ENCODE measurements at places on chromosomes 3 and 15.
A peak's percentile ranks its signal among the peaks of the same experiment; 100 is the strongest.

DNA sequence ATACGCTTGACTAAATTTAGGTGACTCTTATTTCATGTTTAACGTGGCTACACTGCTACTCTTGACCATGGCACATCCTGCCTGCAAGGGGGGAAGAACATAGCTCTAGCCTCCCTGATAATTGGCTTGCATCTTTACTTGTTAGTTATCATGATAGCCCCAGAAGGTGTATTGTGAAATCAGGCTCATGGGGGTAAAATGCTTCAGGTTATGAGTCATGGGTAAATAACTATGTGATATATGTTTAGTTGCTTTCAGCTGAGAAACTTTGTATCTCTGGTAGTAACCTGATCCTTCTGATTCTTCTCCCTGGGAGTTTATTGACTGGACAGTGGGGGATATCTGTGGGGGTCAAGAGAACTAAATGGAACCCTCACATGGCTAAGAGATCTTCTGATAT, 660.8 kb upstream of the UBE2E2 start:
- no peak for DNase-seq

DNA sequence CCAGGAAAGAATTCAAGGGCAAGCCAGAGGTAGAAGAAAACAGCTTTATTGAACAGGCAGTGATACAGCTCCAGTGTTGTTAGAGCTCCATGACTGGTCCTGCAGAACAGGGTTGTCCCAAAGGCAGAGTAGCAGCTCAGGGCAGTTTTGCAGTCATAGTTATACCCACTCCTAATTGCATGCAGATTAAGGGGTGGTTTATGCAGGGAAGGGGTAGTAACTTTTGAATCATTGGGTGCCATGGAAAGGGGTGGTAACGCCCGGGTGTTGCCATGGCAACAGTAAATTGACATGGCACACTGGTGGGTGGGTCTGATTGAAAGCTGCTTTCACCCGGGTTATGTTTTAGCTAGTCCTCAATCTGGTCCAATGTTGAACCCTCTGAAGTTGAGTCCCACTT, 9.7 kb upstream of the RAB6B start:
- DNase-seq, result no peak

GRCh38 chr3:34155666-34156065, 357.2 kb downstream of the PDCD6IP start:
- no peak for DNase-seq

DNA sequence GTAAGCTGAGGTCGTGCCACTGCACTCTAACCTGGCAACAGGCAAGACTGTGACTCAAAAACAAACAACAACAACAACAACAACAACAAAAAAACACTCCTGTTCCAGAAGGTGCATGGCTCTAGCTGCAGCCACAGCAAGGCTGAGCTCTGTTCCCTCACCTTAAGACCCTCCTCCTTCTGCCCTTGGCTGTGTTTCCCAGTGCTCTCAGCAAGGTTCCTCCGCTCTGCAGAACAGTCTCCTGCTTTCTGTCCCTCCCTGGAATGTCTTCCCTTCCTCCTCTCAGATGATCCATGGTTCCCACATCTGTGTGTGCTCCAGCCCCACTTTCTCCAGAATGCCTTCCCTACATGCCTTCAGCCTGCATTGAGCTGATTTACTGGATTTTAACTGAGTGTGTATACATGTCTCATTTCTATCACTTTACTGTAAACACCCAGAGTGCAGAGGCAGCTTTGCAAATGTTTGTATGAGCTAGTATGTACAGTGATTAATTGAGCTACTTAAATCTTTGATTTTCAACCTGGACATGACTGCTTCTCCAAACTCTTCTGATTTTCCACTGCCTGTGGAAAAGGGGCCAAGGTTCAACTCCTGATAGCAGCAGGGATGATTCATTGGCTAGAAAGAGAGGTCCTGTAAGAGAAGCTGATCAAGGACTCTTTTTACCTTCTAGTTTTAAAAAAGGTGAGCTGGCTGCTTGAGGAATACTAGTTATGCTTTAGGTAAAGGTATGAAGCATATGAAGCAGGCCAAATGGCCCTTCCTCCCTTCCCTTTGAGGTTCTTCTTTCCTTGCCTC, 14.7 kb downstream of the ANKUB1 start:
- no peak for DNase-seq

- DNase-seq, result no peak
These were observed at the start of gene CIDEC for GRCh38 chr3:9879830-9880549. CIDEC (minus strand) TSS chr3:9880253; CDS start chr3:9878486, 1,767 bp downstream.

DNA sequence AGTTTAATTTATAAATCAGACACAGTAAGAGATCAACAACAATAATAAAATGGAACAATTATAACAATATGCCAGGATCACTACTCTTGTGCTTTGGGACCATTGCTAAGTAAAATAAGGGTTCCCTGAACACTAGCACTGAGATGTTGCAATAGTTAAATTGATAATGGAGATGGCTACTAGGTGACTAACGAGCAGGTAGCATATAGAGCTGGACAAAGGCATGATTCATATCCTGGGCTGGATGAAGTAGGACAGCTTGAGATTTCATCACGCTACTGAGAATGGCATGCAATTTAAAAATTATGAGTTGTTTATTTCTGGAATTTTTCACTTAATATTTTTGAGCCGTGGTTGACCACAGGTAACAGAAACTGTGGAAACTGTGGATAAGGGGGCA, 20.7 kb upstream of the MYZAP start:
- no peak for DNase-seq

- peak; percentile 92 for DNase-seq
These were observed 12.5 kb upstream of the MORF4L1 start for GRCh38 chr15:78859971-78860719.

DNA sequence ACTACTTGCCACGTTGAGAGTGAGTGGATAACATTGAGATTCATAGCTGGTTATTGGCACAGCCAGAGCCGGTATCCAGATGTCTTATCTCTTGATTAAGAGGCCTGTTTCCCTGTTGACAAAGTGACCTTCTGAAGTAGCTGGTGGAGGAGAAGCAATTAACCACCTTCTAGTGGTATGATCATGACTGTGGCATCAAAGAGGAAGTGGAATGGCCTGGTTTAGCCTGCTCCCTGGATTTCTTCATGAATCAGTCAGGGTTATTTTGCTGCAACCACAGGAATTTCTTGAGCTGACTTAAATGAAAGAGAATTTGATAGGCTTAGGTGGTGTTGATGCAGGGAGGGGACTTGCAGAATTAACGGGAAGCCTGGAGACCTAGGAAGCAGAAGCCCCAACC, 398.3 kb downstream of the MFSD1 start:
- no peak for DNase-seq

DNA sequence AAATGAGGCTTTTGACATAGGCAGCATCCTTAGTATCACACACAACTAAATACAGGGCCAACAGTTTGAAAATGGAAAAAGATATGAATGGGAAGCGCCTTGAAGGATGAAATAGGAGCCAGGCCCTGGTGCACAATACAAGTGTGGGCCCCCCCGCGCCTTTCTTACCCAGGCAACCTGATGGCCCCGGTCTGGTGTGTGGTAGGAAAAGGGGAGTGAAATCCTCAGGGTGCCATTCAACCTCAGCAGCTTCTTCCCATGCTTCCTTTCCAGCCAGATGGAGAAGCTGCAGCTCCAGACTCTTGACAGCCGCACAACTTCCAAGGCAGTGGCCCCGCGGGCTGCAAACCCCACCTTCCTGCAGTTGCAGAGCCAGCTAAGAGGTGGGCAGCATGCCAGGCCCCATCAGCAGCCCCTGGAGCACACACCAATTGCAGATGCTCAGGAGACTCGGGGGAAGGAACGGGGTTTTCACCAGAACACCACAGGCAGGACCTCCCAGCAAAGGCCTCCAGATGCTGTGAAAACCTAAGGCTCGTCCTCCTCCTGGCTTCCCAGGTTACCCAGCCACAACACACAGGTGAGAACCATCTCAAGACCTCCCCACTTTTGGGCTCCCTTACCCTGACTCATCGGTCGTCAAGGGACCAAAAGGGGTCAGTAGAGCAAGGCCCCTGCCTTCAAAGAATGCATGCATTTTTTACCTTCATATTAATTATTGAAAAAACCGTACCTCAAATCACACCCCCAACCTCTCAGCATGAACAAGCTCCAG, 101.6 kb downstream of the CPN2 start:
- DNase-seq, result no peak

DNA sequence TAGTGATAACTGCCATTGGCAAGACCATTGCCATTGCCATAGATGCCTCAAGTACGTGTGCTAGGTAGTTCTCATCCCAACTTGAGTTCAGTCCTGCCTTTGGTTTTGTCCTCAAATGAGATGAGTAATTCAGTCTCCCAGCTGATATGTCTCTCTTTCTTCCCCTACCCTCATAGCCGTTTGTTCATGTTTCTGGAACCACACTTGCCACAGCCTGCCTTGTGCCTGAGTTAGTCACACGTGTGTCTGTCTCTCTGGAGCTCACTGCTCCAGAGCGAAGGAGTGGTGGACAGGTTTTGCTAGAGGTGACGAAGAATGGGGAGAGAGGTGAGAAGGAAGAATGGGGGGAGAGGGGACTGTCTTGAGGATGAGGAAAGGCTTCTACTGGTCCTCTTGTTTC, 88.0 kb upstream of the IGF1R start:
- DNase-seq, result no peak

DNA sequence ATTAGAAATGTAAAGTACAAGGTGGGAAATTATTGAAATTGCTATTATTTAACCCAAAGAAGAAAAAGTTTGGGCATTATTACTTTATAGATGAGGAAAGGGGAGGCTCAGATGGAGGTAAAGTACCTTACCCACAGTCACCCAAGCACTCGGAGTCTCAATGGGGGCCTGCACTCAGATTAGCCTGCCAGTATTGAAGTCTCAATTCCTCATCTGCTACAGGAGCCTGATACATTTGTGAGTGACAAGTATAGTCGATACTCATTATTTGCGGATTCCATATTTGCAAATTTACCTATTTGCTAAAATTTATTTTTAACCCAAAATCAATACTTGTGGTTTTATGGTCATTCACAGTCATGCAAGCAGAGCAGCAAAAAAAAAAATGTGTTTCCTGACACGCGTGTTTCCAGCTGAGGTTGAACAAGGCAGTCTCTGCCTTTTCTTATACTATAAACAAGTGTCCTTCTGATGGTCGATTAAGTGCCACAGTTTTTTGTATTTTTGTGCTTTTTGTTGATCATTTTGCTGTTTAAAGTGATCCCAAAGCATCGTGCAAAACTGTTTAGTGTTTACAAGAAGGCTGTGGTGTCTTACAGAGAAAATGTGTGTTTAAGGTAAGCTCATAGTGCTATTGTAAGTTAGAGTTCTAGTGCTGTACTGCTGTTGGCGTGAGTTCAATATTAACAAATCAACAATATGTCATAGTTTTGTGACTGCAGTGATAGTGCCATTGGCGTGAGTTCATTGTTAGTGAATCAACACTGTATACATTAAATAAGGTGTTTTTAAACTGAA, 48.0 kb downstream of the ARHGEF26 start:
- no peak for DNase-seq

DNA sequence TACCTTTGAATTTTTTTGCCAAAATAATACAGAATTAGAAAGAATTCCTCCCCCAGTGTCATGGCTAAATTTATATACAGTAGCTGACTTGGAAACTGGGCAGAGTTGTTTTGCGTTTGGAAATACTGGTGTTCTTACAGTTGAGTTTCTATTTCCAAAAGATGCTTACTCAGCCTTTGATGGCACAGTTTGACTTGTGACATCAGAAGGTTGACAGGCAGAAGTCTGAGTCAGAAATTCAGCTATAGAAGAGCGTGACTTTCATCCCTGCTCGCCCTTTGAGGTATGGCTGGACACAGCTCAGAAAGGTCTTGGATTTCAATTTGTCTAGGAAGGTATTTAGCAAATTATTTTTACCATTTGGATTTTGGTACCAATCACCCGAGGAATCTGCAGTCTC, 175.8 kb downstream of the VGLL4 start:
- DNase-seq, result no peak

DNA sequence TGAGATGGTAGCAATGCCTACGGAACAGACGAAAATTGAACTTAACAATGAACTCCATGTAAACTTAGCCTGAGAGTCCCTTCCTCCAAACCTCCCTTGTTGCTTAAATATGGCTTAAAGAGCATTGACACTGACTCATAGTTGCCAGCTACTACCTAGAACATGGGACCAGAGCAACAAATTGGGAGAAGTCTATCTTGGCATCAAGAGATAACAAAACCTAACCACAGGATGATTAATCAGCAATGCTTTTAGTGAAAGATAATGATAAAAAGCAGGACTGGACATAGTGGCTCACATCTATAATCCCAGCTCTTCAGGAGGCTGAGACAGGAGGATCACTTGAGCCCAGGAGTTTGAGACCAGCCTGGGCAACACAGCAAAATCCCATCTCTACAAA, 117.8 kb upstream of the MNS1 start:
- DNase-seq, result no peak

DNA sequence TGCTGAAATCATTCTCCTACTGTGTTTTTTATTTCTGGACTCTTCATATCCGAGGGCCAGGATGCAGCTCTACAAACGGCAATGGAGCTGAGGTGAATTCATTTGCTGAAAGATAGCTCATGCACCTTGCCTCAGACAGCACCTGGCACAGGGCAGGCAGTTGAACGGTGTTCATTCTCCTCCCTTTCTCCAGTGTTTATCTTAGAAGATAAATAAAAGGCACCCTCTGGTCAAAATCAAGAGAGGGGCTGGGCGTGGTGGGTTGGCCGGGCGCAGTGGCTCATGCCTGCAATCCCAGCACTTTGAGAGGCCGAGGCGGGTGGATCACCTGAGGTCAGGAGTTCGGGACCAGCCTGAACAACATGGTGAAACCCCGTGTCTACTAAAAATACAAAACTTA, 79.3 kb upstream of the LMOD3 start:
- DNase-seq, result no peak

- DNase-seq, result no peak
These were observed 610.6 kb upstream of the CFAP20DC start for GRCh38 chr3:59660376-59660775.

DNA sequence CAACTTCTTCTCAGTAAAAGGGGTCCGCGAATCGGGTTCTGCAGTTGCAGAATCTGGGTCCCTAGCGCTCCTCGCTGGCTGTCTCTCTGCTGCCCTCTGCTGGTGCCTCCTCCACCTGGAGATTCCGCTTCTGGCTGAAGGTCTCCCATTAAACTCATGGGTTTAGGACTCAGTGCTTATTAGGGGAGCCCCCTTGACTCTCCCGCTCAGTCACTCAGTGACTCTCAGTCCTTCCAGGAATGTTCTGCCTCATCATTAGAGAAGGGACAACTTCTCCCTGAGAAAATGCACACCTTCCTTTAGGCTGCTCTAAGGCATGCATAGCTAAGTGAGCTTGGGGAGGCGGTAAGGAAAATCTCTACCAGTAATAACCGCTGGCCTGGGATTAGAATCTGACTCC, 7.1 kb downstream of the CPN2 start:
- peak; percentile 53 for DNase-seq

DNA sequence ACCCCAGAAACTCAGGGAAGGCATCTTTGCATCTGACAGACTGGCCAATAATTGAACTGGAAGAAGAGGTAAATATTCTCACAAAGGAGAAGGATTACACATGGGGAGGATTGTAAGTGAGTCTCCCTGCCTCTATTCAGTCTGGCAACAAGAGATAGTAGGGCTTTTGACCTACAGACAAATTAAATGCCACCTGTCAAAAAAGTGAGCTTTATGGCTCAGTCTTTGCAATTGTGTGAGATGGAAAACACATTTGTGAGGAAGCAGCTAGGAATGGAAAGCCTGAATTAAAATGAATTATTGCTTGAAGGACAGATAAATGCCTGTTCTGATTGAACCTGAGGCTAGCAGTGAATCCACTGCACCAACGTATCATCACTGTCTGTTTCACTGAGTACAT, 173.3 kb upstream of the GOLIM4 start:
- DNase-seq, result no peak

GRCh38 chr15:74454764-74455500, 6.0 kb downstream of the UBL7 start:
- no peak for DNase-seq

Measured in cerebellar cortex (tissue), 1 donor.